ENCODE measurements at places on chromosomes 4 and X. TPM values are rescaled to one million over a fixed set of nuclear protein-coding genes. Genes with fewer than 3 reads are reported as not detected.

The TMEM47 gene
- 137 TPM for total RNA-seq

The FRMD7 gene
- total RNA-seq = 1.6 TPM

The P2RY8 gene
- not detected for total RNA-seq

The COL4A5 gene
- total RNA-seq = 0.13 TPM

The ADH1A gene
- not detected for total RNA-seq

The MED28 gene
- 12.6 TPM for total RNA-seq

The ERCC6L gene
- 2.4 TPM for total RNA-seq

The EPHA5 gene
- under 0.01 TPM for total RNA-seq

The CDKL2 gene
- 2.5 TPM for total RNA-seq

The DGAT2L6 gene
- total RNA-seq = not detected

The STOX2 gene
- total RNA-seq = 2.6 TPM

The TEX13C gene
- total RNA-seq = not detected

The LAGE3 gene
- total RNA-seq = 18.2 TPM

The SGCB gene
- 49.8 TPM for total RNA-seq

The CENPVL1 gene
- not detected for total RNA-seq

The PFKFB1 gene
- 0.13 TPM for total RNA-seq

The DCAF8L2 gene
- not detected for total RNA-seq

The ZNF595 gene
- 13.7 TPM for total RNA-seq

The SPATA18 gene
- total RNA-seq = 26.6 TPM

The JAKMIP1 gene
- not detected for total RNA-seq

The DAPP1 gene
- not detected for total RNA-seq

The HERC5 gene
- total RNA-seq = 1.3 TPM

The NOX1 gene
- not detected for total RNA-seq

The DCAF12L2 gene
- 0.11 TPM for total RNA-seq

The IRF2 gene
- 52.6 TPM for total RNA-seq

The DDX53 gene
- not detected for total RNA-seq

The ITIH6 gene
- under 0.01 TPM for total RNA-seq

The GLUD2 gene
- total RNA-seq = 2.3 TPM

The HS6ST2 gene
- total RNA-seq = not detected

The IRAK1 gene
- 71.7 TPM for total RNA-seq

The AMTN gene
- 0.43 TPM for total RNA-seq
